ENCODE measurements at places on chromosomes 7 and 10.

GRCh38 chr7:14309432-14309831 lies 320.0 kb upstream of the ETV1 start:
- DNase-seq = no peak

GRCh38 chr10:102335184-102335583 lies 60.3 kb upstream of the NFKB2 start:
- DNase-seq = no peak

DNA sequence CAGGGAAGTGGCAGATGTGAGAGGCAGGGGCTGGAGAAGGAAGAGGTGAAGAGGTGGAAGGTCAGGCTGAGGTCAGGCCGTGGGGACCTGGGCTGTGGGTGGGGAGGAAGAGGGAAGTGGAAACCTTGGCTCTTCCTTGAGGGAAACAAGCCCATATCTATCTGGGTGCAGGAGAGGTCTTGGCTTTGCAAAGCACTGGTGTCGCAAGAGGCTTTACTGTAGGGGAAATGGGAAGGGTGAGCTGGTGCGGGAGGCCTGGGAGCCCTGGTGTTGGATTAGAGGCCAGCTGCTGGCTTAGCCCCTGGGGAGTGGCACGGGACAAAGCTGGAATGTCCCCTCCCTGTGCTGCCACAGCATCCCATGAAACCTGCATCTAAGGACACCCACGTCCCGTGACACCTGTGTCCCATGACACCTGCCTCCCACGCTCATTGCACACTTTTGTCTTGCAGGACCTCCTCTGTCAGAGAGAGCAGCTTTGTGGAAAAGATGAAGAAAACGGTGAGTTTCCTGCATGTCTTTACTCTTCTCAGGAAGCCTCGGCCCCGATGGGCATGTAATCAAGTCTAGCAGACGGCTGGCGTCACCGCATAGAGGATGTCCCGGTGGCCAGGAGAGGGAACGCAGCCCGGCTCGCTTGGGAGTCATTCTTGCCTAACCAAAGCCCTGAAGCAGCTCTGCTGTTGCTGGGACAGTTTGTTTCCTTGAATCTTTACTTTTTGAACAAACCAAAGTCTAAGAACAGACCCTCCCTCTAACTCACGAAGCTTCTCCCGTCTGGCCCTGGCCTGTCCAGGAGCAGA lies 22.2 kb downstream of the TMEM120A start:
- no peak for DNase-seq

GRCh38 chr7:121187222-121187621 lies 141.6 kb upstream of the WNT16 start:
- DNase-seq = no peak

DNA sequence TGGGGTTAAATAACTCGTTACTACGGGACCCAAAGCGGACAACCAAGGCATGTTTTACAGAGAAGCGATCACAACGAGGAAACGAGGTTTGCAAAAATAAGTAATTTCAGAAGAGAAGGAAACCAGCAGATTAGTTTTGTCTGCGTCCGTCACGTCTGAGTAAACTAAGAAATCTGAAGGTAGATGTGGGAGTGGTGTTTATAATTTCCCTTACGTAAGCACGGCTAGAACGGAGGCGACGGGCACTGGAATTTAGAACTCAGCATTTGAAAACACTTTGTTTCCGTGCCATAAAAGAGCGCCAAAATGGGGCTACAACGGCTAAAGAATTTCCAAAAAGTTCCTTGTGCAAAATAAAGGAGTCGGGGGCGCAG lies 718 bp upstream of the UMAD1 start:
- no peak for DNase-seq

- DNase-seq = no peak
Observed at GRCh38 chr10:8017277-8017676, 37.2 kb upstream of the GATA3 start.

GRCh38 chr10:108036265-108036664 lies 871.8 kb upstream of the SORCS1 start:
- DNase-seq = no peak

GRCh38 chr10:47160261-47160908 lies 139.6 kb upstream of the GDF10 start:
- DNase-seq = no peak

DNA sequence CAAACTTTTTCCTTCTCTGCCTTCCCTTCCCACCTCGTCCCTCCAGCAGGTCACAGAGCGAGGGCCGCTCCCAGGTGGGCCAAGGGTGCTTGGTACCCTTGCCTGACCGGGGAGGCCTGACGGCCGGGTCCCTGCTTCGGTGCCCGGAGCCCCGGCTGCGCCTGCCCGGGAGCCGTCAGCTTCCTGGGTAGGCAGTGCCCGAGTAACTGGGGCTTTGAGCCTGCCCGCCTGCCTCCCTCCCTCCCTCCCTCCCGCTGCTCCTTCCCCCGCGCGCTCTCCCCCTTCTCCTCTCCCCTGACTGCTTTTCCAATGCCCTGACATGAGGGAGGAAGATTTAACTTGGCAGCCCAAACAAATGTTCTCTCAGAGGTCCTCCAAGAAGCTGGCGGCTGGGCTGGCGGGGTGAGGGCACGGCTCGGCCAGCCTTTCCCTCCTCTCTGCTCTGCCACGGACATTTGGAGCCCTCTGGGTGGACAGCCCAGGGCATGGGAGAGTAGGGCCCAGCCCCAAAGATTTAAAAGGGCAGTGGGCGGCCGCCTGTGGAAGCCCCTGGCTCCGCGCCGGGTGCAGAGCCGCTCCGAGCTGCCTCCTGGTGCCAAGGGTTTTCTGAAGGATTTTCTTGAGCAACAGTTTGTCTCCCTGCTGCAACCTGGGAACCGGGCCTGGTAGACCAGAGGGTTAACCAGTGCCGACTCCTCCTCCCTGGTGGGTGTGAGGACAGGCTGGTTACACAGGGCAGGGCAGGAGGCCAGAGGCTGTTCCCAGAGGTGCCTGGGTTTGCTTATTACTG lies 2.0 kb downstream of the ZMIZ1 start:
- DNase-seq = peak; percentile 61

- DNase-seq = no peak
Observed at GRCh38 chr10:5858811-5859210, 30.9 kb downstream of the ANKRD16 start.

- peak; percentile 85 for DNase-seq
Observed at GRCh38 chr7:50379082-50379481, 71.1 kb downstream of the FIGNL1 start.

- DNase-seq = no peak
Observed at GRCh38 chr7:148367731-148368475, 222.7 kb upstream of the C7orf33 start.

GRCh38 chr10:42997849-42998165 lies 79.1 kb upstream of the RET start:
- DNase-seq = no peak

DNA sequence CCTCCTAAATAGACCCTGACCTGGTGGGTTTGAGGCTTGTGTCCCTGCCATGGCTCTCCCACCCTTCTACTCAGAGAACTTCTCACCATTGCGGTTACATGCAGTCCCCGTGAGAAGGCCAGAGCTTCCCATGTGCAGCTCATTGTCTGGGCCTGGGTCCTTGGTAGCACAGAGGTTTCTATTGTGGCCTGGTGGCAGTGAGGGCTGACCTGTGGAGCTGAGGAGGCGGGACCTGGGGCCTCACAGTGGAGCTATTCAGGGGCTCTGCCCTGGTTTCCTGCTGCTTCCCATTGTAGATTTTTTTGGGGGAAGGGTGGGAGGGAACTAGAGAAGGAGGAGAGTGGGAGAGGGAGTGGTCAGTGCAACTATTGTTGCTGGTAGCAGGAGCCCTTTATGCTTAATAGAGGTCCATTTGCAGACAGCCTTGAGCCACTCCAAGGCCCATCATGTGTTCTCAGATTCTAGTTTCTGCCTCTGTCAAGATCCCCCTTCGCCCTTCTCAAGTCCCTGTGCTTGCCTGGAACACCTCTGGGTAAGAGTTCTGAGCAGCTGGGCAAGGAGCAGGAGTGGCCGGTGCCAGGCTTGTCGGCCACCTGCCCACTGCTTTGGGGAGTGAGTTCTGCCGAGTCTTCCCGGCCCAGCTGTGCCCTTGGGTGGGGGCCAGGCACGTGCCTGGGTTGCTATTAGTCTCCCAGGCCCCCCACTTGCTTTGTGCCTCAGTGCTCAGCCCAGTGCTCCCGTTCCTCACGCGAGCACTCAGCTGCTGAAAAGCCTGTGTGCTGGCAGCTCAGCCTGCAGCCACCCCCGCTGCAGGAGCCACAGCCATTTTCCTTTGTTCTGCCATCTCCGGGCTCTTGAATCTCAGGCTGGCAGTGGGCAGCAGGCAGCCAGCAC lies 10.7 kb downstream of the TSPAN14 start:
- no peak for DNase-seq

GRCh38 chr10:106185951-106186350 lies 978.6 kb downstream of the SORCS1 start:
- DNase-seq = no peak

GRCh38 chr10:11026773-11027172 lies 9.1 kb downstream of the CELF2 start:
- no peak for DNase-seq

DNA sequence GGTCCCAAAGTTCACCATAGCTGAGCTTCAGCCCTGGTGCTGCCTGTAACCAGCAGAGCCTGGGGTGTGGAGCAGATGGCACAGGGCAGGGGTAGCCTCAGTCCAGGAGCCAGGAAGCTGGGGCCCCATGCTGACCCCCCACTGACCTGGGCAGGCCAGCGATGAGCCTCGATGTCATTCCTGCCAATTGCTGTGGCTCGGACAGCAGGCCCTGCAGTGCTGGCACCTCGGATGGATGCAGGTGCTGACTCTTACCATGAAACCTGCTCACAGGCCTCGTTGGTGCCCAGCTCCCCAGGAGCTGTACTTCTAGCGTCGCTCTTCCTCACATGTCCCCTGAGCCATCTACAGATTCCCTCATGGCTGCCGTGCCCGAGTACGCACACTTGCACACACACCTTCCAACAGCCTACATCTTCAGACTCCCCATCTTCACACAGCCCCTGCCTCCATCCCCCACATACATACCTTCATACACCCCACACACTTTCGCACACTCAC lies 46.8 kb upstream of the PCBD1 start:
- no peak for DNase-seq

GRCh38 chr7:88396948-88397322 lies 90.2 kb upstream of the STEAP4 start:
- no peak for DNase-seq

- no peak for DNase-seq
Observed at GRCh38 chr10:80700252-80700651, 162.6 kb downstream of the SH2D4B start.

DNA sequence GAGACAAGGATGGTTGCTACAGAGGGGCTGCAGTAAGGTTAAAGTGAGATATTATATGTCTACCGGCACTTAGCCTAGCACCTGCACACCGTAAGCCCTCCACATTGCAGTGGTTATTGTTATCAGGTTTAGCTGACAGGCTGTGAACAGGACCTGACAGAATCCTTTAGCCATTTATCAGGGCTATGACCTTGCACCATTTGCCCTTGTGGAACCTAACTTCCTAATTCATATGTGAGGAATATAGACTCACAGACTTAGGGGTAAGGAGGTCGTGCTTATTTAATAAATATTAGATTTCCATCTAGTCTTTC lies 10.1 kb downstream of the NCOA4 start:
- DNase-seq = no peak

DNA sequence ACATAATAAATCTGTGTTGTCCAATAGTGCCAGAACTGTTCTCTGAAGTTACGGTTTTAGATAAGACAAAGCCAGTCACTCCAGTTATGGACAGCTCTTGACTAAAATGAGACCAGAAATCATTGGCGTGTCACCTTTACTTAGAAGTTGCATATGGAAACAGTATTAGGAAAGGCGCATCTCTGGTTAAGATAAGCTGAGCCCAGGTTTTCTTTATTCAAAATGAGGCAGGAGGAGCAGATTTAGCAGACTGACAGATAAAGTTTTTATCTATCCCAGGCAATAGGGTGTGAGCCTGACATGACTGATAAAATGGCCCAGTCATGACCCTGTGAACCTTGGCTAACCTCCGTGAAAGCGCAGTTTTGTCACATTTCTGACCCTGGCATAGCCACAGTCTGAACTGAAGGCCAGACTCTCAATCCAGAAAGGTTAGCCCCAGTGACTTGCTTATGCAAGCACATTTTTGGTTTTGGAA lies 4.2 kb downstream of the CYP26A1 start:
- DNase-seq = no peak
